ENCODE measurements at places on chromosomes 13 and 19.

DNA sequence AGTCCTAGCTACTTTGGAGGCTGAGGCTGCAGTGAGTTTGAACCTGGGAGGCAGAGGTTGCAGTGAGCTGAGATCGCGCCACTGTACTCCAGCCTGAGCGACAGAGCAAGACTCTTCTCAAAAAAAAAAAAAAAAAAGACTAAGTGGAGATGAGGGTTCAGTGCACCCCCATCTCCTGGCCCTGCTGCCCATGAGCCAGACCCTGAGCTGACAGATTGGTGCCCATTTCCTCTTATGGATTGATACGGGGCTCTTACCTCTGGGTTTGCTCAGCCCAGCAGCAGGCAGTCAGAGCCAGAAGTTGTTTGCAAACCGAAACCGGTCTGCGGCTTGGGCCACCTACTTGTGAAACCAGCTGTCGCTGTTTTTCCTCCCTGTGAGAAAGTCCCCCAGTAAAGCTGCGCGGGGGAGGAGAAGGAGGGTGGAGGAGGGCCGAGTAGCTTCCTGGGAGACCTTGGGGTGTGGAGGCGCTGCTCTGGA, 36.9 kb downstream of the ARRDC2 start:
- DNase-seq = no peak

DNA sequence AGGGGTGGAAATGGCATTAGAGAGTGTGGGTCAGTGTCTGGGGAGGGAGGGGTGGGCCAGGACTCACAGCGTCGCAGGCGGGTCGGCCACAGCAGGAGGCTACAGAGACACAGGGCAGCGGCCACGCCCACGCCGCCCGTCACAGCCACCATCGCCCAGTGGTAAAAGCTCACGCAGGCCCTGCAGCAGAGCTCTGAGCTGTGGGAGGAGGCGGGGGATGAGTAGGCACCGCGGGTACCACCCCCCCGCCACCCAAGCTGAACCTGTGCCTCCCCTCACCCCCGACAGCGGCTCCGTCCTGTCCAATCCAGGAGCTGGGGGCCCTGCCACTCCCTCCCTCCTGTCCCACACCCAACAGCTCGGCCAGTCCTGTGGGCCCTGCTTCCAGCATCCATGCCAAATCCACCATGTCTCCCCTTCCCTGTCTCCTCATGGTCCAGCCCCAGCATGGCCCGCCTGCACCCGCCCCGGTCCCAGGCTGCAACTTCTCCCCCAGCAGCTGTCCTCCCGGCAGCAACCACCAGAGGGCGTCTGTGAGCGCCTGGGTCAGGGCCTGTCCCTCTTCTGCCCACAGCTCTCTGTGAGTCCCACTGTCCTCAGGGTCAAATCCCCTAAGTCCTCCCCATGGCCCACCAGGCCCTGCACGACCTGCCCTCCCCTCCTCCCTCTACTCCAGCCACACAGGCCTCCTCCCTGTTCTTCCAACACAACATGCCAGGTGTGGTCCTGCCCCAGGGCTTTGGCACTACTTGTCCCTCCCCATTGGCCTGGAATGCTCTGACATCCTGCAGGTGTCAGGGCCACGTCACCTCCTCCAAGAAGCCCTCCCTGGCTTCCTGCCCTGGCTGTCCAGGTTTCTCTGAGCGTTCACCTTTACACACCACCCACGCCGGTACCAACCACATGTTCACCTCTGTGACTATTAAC, 6.0 kb downstream of the TEKTIP1 start:
- DNase-seq = peak; percentile 56

DNA sequence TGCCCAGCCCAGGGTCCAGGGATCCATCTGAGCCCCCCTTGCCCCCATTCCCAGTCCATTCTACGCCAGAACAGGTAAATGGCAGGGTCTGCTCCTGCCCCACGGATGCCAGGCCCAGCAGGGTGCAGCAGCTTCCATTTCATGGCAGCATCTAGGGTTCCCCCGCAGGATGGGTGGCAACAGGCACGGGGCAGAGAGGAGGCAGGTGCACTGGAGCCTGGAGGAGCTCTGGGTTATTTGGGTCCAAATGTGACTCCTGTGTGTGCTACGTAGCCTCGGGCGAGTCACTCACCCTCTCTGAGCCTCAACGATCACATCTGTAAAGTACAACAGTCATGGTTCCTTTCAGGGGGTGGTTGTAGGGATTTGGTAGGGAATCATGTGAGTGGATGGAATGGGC, 27.4 kb downstream of the IL12RB1 start:
- no peak for DNase-seq

- DNase-seq = no peak
Observed at GRCh38 chr19:29485293-29485692, 40.5 kb upstream of the VSTM2B start.

DNA sequence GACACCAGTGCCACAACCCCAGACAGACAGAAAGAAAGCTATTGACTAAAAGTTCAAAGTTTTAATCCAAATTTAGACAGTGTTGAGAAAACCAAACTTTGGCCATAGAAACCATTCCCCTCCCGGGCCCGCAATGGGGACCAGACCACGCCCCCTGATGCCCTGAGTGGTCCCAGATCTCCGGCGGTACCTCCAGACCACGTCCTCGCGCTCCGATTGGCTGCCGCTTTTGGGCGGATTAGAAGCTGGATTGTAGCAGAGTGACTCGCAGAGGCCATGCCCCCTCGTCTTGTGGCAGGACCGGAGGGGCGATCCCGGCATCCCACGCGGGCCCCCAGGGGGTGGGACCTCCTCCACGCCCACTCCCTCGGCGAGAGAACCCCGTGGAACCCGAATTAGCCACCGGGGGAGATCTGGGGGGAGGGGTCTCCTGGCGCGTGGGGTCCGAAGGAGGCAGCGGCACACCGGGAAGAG, 797 bp upstream of the HSD17B14 start:
- peak; percentile 93 for DNase-seq

DNA sequence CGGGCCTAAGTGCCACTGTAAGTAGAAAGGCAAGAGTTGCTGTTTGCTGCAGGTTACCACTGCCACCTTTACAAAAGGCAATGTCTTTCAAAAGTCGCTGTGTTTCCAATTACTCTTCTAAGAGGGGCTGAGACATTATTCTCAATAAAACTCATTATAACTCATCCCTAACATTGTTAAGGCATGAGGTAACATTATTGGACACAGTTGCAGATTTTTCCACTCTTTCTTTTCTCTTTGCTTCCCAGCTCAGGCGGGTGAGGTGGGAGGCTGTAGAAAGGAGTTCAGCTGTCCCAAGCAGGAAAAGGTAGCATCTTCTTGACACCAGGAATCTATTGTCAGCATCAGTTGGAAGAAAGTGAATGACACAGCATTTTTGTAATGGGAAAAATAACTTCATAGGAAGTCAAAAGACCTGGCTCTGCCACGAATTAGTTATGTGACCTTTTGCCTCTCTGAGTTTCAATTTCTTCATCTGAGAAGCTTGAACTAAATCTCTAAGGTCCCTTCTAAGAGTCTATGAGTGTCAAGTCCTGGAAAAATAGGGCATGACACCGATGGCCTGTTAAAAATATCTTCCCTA, 2.1 kb upstream of the UBL3 start:
- no peak for DNase-seq

DNA sequence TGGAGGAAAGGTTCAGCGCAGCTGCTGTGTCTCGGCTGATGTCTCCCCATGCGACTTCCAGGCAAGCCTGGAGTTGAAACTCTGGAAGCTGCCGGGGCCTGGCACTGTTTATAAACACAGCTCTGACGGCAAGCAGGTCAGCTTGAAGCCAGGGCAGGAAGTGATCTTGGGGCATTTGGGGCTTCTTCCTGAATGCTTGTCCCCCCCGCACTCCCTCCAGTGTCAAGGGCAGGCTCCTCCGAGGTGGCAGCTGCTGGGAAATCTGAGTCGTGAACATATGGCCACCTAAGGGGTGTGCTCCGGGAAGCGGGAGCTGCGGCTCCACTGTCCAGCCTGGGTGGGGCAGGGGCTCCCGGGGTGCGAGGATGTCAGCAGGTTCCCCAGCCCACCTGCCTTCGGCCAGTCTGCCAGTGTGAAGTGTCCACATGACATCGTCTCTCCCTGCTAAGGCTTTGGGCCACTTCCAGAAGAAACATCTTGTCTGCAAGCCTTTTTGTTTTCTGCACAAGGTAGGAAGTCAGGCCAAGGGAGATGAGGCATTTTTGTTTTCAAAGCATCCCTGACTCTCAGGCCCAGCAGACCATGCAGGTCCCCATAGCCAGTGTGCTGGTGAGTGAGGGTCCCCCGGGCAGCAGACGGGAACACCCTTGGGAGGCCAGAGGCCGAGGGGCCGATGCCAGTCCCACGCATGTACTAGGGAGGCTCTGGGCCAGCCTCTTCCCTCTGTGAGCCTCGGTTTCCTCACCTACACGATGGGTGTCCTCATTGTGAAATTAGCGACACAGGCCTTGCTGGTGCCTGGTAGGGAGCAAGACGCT, 2.7 kb downstream of the PIAS4 start:
- DNase-seq = no peak

- no peak for DNase-seq
Observed at GRCh38 chr13:86882835-86883234, 788.3 kb upstream of the SLITRK5 start.

DNA sequence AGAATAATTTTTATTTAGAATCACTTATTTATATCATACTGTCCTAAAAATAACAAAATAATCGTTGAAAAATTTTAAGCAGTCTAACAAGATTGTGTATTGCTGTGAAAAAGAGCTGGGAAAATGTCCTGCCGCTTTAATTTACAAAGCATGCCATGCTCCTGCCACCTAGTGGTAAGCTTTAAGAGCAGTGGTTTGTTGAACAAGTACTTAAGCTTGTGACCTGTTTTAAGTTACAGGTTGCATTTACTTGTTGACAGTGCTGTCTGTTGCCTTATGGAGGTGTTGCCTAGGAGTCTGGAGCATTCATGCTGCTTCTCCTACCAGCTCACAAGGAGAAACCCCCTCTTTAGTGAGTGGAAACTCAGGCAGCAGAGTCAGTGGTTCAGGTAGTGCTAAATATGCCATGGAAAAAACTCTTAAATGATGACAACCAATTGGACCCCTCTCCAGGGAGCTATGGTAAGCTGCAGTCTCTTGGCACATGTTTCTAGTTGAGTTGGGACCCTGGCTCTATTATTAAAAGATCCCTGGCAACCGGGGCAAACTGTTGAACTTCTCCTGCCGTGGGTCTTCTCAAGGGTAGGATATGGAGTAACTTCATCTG, 68.4 kb downstream of the SPATA13 start:
- peak; percentile 56 for DNase-seq

GRCh38 chr13:107968470-107968869, 246.9 kb downstream of the LIG4 start:
- no peak for DNase-seq

- no peak for DNase-seq
Observed at GRCh38 chr13:86918682-86919081, 752.5 kb upstream of the SLITRK5 start.

DNA sequence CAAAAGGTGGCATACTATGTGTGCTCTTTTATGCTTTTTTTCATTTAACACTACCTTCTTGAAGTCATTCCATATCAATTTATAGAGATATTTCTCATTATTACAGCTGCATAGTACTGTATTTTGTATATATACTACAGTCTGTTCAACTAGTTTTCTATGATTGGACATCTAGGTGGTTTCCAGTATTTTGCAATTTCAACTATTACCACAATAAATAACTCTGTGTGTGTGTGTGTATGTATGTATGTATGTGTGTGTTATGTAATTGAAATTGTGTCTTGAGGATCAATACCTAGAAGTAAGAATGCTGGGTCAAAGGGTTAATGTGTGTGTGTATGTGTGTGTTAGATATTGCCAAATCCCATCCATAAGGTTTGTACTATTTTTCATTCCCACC, 7.0 kb downstream of the LPAR6 start:
- no peak for DNase-seq
